ENCODE measurements at places on chromosomes 5 and 9.

- H3K36me3 ChIP-seq, result no peaks in the 10 kb centered on the region
- DNase-seq, result no peak
- H3K27ac ChIP-seq, result no peak overlapping the region
- H3K27me3 ChIP-seq, result no peaks in the 10 kb centered on the region
Measured at GRCh38 chr9:89750117-89750791, 145.4 kb downstream of the GADD45G start.

DNA sequence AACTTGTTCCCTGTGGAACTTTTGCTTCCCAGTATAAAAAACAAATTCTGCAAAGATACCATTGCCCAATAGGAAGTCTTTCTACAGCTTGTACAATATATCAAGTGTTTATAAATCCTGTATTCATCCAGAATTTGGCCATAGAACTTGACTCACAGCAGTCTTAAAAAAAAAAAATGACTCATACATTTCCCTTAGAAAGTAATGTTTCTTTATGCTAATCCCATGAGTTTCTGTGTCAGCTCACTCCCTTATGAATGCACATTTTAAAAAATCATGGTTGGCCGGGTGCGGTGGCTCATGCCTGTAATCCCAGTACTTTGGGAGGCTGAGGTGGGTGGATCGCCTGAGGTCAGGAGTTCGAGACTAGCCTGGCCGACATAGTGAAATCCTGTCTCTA is 89.3 kb upstream of the DMRT1 start:
- peak overlapping the region; percentile 89 for H3K27ac ChIP-seq
- DNase-seq, result peak; percentile 60

DNA sequence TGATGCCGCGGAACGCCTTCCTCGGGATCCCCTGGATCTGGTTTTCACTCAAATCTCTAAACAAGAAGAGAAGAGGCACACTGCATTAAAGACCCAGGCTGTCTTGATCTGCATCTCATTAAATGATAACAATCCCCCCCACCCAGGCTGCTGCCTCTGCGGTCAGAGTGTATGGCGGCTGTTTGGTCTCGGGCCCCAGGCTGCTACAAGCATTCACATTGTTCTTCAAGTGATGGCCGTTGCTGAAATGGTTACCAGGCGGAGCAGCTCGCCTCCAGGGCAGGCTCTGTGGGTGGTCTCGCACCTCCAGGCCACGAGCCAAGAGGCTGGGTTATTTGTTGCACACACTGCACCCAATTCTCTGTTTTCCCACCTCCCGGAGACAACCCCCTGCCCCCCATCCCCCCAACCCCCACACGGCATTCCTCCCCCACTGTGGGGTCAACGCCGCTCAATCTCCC is 304.1 kb upstream of the PANK3 start:
- peaks cover 83% of the 10 kb centered on the region for H3K4me1 ChIP-seq
- H3K4me3 ChIP-seq, result peak overlapping the region; percentile 30
- peak overlapping the region; percentile 79 for H3K27ac ChIP-seq
- H3K36me3 ChIP-seq, result peaks cover 3% of the 10 kb centered on the region
- no peaks in the 10 kb centered on the region for H3K27me3 ChIP-seq
- DNase-seq, result peak; percentile 99

GRCh38 chr9:73541923-73542322 is 390.3 kb downstream of the ANXA1 start:
- H3K4me3 ChIP-seq, result no peak overlapping the region
- DNase-seq, result no peak
- H3K27me3 ChIP-seq, result no peaks in the 10 kb centered on the region
- H3K4me1 ChIP-seq, result no peaks in the 10 kb centered on the region

- peaks cover 15% of the 10 kb centered on the region for H3K4me1 ChIP-seq
- H3K4me3 ChIP-seq, result peak overlapping the region; percentile 92
- H3K27ac ChIP-seq, result peak overlapping the region; percentile 86
- H3K27me3 ChIP-seq, result no peaks in the 10 kb centered on the region
- DNase-seq, result no peak
Measured at GRCh38 chr5:178624631-178625546, 2.0 kb downstream of the CLK4 start.

GRCh38 chr5:141383345-141383744 is 803 bp downstream of the PCDHGA7 start:
- H3K4me3 ChIP-seq, result no peak overlapping the region
- no peaks in the 10 kb centered on the region for H3K36me3 ChIP-seq
- no peak for DNase-seq
- H3K4me1 ChIP-seq, result no peaks in the 10 kb centered on the region
- no peaks in the 10 kb centered on the region for H3K27me3 ChIP-seq

- DNase-seq, result no peak
- no peak overlapping the region for H3K4me3 ChIP-seq
- H3K27ac ChIP-seq, result no peak overlapping the region
- H3K36me3 ChIP-seq, result no peaks in the 10 kb centered on the region
- H3K4me1 ChIP-seq, result no peaks in the 10 kb centered on the region
Measured at GRCh38 chr5:4636378-4636777, 503.8 kb upstream of the ADAMTS16 start.

DNA sequence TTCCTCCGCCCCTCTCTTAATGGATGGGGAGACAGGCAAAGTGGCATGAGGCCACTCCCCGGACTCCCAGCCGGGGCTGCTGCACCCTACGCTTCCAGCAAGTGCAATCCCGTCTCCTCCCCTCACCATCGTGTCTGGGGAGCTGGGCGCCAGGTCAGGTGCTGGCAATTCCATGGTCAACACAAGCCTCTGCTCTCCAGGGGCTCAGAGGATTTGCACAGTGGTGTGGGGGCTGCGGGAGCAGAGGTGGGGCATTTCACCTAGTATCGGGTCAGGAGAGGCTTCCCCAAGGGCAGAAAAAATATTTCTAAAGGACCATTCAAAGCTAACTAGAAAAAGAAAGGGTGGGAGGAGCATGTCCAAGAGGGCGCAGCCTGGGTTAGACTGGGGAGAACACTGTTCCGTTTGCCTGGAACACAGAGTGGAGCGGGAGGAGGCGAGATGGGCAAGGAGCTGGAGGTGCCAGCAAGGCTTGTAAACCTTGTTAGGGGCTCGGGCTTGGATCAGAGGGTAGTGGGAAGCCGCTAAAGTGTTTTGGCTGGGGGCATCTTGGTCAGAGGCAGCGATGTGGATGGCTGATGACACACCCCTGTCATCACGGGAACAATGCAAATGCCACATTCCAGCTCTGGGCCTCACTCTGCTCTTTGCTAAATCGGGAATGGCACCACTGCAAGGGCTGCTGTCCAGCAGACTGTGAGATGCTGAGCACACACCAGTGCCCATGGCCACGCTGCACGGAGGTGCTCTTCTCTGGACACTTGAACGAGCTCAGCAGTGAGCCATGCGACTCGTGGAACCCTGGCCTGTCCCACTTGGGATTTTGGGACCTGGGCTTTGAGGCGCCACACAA is 191.7 kb downstream of the CDK5RAP2 start:
- peaks cover 24% of the 10 kb centered on the region for H3K4me1 ChIP-seq
- DNase-seq, result no peak
- no peak overlapping the region for H3K27ac ChIP-seq

Measured in SJSA1 (cell line).